ENCODE measurements at places on chromosomes 2 and 18.

- no peak for DNase-seq
Observed at GRCh38 chr2:29325544-29325943, 210.3 kb downstream of the CLIP4 start.

DNA sequence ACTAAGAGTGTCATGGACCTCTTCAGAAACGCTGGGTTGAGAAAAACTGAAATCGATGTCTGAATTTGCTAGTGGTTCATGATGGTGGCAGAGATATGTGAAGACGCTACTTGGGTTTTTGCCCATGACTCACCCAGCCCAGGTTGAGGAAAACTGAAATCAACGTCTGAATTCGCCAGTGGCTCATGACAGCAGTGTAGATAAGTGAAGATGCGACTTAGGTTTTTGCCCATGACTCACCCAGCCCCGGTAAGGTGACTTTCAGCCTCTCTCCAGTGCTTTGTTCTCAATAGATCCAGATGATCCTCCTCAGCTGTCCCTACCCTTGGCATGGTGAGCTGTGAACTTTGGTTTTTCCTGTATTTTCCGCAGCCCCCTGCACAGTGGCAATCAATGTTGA is 105.3 kb upstream of the SIX3 start:
- no peak for DNase-seq

DNA sequence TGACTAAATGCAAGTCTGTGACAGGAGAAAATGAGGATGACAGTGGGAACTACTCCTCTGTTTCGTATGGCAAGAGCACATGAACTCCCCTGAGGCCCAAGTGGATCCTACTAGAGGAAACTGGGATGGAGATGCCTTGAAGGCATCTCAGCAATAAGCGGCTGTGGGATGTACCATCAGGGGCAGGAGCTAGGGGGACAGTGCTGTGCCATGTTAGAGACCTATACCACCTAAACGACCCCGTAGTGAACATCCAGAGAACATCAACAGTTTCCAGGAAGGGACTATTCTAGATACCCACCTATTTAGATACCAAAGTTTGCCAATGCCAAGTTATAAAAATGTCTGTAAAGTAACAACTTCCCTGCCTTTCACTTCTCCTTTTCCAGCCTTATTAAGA is 860.8 kb upstream of the ACVR2A start:
- no peak for DNase-seq

GRCh38 chr2:152506843-152507242 is 171.9 kb downstream of the FMNL2 start:
- DNase-seq, result no peak

GRCh38 chr18:74457725-74458421 is 765 bp upstream of the DIPK1C start:
- no peak for DNase-seq

GRCh38 chr18:75227535-75228296 is 17.1 kb downstream of the TSHZ1 start:
- DNase-seq, result no peak

- no peak for DNase-seq
Observed at GRCh38 chr2:95054016-95054415, 28.5 kb downstream of the MAL start.

- no peak for DNase-seq
Observed at GRCh38 chr2:175580652-175581051, 399.1 kb upstream of the ATP5MC3 start.

DNA sequence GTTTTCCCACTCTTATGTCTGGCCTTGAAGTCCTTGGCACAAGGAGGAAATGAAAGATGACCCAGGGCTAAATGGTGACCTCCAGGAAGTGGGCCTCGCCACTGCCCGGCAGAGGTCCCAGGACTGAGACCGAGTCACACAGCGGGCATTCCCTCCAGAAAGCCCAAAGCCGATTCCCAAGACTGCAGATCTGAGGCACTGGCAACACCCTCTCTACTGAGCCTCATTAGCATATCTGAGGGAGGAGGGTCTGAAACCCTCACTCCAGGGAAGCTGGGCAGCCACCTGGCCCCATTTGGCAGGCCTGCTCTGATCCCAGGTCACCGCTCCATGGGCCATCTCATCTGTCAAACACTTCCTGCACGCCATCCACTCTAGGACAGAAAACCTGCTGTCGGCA is 29.1 kb downstream of the FAM178B start:
- DNase-seq, result no peak

GRCh38 chr2:29056452-29056851 is 17.9 kb downstream of the PCARE start:
- DNase-seq, result no peak

- no peak for DNase-seq
Observed at GRCh38 chr2:17756668-17757067, 2.7 kb downstream of the GEN1 start.

GRCh38 chr2:128160616-128161275 is 69.7 kb downstream of the UGGT1 start:
- DNase-seq, result no peak

GRCh38 chr2:144517866-144518747 is 1.8 kb downstream of the ZEB2 start:
- no peak for DNase-seq

DNA sequence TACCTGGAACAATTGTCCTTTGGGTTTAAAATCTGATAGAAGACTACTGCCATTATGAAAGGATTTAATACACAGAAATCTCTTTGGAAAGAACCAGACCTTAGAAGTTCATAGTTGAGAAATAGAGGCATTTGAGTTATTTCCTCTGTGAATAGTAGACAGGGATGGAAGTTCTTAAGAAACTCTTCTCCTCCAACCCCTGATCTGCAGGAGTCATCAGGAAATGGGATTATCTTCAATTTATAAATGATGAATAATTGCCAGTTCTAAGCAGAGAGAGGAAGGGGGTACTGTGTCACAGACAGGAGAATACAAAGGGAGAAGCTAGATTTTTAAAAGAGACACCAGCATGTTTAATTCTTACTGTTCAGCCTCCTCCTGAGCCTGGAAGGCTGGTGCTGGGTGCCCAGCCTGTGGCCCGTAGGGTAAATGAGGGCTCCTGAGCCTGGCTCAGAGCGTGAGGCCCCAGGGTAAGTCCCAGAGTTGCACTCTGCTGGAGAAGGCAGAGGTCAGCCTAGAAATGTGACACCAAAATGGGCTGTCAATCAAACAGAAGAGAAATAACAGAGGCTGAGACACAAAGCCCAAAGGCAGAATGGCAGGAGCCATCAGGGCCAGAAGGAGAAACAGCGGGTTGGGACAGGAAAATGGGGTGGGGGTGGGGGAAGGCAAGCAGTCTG is 58.2 kb upstream of the PKDCC start:
- DNase-seq, result no peak

- DNase-seq, result no peak
Observed at GRCh38 chr2:195682077-195682476, 25.1 kb downstream of the SLC39A10 start.

DNA sequence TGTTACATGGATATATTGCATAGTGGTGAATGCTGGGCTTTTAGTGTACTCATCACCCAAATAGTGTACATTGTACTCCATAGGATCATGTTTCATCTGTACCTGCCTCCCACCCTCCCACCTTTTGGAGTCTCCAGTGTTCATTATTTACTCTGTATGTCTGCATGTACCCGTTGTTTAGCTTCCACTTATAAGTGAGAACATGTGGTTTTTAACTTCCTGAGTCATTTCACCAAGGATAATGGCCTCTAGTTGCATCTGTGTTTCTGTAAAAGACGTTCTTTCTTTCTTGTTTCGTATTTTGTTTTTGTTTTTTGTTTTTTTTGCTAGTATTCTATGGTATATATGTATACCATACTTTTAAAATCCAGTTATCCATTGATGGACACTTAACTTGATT is 107.5 kb downstream of the MSTN start:
- no peak for DNase-seq

DNA sequence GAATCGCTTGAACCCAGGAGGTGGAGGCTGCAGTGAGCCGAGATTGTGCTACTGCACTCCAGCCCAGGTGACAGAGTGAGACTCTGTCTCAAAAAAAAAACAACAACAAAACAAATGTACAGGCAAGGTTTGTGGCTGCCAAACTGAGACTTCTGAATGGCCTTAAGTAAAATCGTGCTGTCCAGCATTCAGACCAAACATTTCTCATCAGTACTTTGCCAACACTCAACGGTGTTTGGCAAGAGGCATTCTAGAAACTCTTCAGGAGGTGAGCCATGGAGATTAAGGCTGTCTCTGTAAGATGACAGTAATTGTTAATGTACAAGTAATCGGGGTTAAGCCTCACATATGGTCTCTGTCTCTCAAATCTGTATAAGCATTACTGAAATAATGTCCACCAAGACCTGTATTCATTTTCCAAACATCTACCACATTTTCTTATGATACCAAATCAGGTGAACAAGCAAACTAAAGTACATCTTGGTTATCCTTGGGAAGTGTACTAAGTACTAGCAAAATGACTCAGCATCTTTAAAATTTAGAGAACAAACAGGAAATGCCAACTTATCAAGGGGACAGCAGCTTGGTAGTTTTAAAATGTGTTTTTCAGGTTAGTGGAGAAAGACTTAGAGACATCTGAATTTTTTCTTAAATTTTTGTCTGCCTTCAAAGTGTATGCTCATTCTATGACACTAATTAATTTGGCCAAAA is 29.3 kb downstream of the SERPINE2 start:
- no peak for DNase-seq

DNA sequence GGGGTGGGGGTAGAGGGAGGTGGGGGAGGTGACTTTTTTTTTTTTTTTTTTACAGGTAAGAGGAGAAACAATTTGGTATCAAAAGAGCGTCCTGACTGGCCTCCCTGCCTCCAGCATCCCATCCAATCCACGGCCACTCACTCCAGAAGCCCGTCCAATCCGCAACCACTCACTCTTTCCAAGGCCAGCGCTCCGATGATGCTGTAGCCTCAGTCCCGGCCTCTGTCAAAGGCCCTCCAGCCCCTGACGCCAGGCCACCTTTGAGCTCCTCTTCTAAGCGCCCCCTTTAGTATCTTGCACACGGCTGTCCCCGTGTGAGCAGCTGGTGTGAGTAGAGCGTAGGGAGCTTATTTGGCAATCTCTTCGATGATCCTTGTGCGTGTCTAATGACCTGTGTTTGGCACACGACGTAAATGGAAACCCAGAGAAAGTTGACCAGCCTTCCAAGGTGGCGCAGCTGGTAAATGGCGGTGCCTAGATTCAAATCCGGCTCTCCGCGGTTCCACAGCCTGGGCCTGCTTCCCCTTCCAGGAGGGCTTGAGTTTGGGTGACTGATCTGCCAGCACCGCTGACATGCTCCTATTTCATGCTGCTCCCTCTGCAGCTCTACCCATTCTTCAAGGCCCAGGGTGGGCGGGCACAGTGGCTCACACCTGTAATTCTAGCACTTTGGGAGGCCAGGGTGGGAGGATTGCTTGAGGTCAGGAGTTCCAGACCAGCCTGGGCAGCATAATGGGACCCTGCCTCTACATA is 23.8 kb upstream of the PXDN start:
- no peak for DNase-seq

- DNase-seq, result no peak
Observed at GRCh38 chr2:14480906-14481305, 151.6 kb upstream of the LRATD1 start.

GRCh38 chr2:153891051-153891450 is 19.3 kb downstream of the GALNT13 start:
- DNase-seq, result no peak

DNA sequence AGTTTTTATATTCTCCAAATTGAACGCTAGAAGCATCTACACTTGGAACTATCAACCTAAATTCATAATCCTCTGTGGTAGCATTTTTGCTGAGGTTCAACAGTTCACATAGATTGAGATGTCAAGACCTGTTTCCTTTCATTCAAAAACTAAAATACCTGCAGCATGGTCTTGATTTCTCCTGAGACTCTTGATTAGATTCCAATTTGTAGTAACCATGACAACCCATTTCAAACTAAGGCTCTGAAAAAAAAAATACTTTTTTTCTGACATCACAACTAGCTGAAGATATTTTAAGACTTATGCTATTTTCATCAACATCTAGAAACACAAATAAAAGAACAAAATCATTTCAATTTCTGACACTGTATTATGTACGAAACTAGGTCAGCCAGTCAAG is 29.8 kb downstream of the COBLL1 start:
- DNase-seq, result no peak

DNA sequence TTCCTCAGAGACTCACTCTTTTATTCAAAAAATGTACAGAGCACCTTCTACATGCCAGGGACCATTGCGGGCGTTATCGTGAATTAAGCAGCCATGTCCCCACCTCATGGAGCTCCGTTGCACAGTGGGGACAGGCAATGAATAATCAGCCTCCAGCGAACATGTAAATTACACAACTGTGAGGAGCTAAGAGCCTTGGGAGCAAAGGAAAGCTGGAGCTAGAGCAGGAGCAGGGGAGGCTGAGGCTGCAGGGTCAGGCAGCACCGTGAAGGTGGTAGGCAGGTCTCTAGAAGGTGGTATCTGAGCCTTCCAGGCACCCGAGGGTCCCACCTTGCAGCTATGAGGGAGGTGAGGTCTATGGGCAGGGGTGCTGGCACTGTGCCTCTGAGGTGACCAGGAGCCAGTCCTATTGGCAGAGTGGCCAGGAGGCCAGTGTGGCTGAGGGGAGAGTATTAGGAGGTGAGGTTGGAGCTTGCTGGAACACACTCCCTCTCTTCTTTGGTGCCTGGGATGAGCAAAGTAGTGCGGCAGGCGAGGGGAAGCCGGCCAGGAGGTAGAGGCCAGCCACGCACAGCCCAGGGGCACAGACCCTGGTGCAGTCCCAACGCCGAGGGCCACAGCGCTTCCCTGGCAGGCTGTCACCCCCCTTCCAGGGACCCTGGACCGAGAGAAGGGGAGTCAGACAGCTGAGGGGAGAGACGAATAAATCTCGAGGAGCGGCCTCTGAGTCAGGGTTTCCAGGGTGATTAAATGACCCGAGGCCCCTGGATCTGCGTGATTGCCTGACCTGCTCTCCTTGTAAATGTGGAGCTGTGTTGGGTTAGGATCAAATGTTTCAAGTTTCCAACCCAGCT is 167.3 kb downstream of the SEPTIN10 start:
- DNase-seq, result no peak

GRCh38 chr2:69224512-69224837 is 162.6 kb downstream of the GFPT1 start:
- DNase-seq, result no peak

- DNase-seq, result no peak
Observed at GRCh38 chr18:46046688-46047087, 25.4 kb downstream of the PSTPIP2 start.

DNA sequence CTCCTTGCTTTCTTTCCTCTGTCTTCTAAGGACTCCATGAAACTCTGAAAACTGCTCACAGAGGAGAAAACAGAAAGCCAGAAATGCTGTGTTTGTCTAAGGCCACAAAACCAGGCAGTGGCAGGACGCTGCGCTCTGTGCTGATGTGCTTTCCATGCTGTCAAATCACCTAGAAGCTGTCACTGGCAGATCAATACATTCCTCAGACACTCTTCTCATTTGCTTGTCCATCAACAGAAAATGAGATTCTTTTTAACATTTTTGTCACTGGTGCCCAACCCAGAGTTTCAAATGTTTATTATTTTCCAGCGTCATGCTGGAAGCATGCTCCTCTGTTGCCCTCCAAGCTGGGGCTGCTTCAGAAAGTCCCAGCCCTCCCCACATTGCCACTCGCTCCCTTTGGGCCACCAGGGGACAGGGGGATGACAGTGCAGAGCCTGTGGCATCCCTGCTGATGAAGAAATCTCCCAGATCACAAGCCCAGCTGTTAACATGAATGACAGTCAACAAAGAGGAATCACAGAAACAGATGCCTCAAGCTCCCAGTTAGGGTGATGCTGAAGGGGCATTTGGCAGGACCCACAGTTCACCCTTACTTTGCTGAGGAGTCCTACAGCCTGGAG is 117.5 kb upstream of the MEIS1 start:
- no peak for DNase-seq

All from activated CD4-positive, alpha-beta T cell treated with anti-CD3 and anti-CD28 coated beads for 4 hours (primary cell).